Epithelial cell of esophagus (primary cell): ENCODE measurements at places on chromosomes 6 and 20.
A peak's percentile ranks its signal among the peaks of the same experiment; 100 is the strongest.

GRCh38 chr6:158069800-158070195 lies 88.1 kb downstream of the SYNJ2 start:
- peak; percentile 59 for DNase-seq

DNA sequence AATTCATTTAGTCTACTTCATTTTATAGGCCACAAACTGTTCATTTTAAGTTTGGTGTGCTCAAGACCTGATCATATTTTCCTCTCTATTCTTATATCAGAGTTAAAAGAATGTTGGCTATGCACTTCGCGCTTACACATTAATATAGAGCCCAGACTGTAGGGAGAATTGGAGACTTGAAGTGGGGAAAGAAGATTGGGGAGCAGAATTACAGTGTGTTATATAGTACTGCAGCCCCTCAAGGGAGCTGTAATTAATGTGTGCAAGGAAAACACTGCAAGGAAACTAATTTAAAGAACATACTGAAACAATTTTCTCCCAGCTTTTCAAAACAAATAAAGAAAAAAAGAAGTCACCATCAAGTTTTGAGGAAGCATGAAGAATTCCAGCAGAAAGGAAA lies 572.7 kb upstream of the FLRT3 start:
- no peak for DNase-seq

DNA sequence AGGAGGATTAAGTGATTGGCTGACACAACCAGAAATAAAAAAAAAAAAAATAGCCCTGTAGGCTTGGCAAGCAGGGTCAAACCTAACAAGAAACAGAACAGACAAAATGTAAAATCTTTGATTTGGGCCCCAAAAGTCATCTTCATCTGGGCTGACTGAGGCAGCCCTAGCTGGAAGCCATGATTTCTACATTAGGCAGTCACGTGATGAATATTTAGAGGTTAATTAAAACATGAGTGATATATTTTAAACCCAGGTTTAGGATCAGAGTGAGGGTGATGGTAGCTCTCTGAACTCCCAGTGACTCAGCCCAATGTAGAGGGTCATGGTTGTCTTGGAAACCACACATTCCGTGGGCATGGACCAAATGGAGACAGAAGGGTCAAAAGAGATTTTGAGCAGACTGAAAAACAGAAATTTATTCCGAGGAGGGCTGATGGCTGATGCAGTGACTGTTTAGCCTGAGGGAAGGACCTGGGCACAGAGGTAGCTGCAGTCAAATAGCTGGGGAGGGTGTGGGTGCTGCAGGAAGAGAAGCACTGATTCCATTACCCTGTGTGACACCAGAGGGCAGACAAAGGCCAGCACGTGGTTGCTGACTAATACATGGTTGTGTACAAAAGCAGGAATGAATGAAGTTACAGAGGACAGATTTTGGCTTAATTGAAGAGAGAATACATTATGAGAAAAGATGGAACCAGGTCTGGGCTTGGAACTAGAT lies 573.1 kb upstream of the CHD6 start:
- DNase-seq, result peak; percentile 23

DNA sequence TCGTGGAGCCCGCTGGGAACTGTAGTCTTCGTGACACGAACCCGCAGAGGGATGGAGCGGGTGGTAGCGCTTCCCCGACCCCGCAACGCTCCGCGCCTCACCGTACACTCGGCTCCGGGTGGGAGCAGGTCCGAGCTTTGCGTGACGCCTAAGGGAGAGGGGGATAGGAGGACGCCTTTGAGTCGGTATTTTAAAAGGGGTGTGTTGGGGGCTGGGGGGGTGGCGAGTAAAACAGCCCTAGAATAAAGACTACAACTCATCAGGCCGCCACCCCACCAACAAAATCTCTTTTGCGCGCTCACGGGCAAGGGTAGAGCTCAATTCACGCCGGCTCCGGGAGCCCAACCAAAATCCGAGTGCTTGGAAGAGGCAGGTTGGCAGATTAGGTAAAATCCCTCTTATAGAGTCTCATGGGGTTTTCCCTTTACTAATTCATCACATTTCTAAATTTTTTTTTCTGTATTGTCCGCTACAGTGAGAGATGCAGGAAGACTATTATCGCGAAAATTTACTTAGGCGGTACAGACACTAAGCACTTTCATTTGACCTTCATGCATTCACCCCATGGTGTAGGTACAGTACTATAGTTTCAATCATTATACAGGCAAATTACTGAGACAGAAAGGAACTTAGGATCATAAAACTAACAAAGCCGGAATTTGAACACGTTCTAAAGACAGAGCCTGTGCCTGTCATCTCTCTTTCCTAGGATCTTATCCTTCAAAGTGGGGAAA lies 706 bp upstream of the SNX14 start:
- DNase-seq, result peak; percentile 46

DNA sequence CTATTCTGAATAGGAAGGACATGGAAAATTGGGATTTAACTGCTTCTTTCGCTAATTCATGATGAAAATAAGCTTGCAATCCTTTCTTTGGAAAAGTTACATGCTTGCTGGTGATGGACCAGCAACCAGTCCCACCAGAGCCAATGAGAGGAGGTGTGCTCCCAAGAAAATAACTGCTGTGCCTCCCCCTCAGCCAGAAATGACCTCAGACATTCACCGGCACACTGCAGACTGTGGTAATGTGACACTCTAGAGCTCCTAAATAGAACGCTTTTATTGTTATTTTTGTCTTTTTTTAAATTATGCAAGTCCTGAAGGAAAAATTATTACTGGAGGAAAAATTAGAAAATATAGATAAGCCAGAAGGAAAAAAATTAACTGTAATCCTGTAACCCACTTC lies 2.6 kb downstream of the PYGB start:
- DNase-seq, result peak; percentile 33

DNA sequence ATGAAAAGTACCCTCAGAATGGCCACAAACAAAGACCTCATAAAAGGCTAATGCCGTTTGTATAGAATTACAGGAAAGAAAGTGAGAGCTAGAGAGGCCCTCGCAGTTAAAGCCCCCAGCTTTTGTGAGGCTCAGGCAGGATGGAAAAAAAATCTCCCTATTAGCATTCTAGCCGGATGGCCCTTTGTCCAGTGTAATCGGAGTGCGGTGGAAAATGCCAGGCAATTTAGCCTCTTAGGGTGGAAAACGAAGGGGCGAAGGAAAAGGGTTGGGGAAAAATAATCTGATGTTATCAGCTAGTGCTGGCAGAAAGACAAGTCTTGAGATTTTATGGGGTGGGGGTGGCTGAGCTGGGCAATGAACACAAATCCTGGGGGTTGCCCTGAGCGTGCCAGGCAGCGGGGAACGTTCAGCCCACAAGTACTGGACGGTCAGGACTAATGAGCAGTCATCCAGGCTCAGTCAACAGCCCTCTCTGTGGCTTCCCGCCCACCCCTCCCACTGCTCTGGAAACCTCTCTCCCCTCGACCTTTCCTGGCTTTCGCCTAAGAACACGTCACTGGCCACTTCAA lies 92.4 kb downstream of the PSMG4 start:
- no peak for DNase-seq

- DNase-seq, result no peak
Measured at GRCh38 chr20:8033151-8033841, 13.7 kb upstream of the TMX4 start.
